ENCODE measurements at places on chromosomes 3 and 15. TPM values are rescaled to one million over a fixed set of nuclear protein-coding genes. Genes with fewer than 3 reads are reported as not detected.

DNA sequence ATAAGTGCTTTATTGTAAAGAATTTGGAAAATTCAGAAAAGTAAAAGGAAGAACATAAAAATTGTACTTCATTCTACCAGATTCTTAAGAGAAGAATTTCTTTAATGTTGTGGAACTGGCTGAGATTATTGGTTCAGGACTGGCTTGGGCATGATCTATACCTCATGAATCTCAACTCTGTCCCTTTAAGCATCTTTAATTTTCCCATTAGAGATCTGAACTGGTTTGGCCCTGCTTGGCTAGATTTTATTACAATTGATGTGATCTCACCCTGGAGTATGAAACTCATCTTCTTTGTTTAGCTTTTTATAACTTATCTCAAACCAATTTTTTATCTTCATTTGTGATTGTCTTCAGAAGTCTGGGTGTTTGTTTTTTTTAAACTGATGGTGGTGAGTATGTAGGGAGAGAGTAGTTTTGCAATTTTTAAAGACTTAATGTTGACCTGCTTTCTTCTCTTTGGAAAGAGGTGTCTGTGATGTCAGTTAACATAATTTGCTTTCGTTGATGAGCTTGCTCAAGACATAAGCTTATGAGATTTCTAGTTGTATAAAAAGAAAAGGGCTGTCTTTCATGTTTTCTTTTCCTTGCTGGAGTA, 61.9 kb downstream of the ZNF609 start:
- DNase-seq = no peak
- no peak overlapping the region for H3K4me3 ChIP-seq

The LRRC31 gene
- not detected for total RNA-seq

GRCh38 chr15:37135225-37135624, 34.9 kb upstream of the MEIS2 start:
- H3K27ac ChIP-seq = no peak overlapping the region
- no peaks in the 10 kb centered on the region for H3K4me1 ChIP-seq
- no peak for DNase-seq

The GPR27 gene
- 1.2 TPM for total RNA-seq

The COPB2 gene
- total RNA-seq = 92.2 TPM

DNA sequence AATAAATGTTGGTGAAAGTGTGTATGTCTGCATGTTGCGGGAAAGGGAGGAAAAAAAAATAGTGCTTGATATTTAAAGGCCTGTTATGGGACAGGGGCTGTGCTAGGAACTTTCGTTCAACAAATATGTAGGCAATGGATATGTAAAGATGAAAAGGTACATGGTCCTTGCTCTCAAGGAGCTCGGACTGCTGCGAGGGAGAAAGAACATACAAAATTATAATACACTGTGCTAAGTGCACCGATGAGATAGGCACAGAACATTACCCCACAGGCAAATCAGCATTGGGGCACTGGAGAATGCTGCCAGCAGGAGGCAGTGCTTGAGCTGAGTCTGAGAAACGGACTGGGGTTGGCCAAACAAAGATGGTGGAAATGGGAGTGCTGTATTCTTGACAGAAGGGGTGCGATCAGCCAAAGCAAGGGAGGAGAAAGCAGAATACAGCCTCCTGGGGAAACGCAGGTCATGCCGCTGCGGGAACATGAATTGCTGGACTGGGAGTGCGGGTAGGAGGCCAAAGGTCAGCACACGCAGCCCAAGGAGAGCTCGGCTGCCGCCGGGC, 649 bp downstream of the C15orf40 start:
- peak overlapping the region; percentile 98 for H3K4me3 ChIP-seq
- H3K36me3 ChIP-seq = peaks cover 26% of the 10 kb centered on the region
- peak; percentile 87 for DNase-seq
- H3K27me3 ChIP-seq = no peaks in the 10 kb centered on the region
- H3K4me1 ChIP-seq = peaks cover 47% of the 10 kb centered on the region
- H3K27ac ChIP-seq = peak overlapping the region; percentile 95

GRCh38 chr3:126781889-126782491, 78.0 kb downstream of the CHCHD6 start:
- H3K4me3 ChIP-seq = no peak overlapping the region
- peaks cover 8% of the 10 kb centered on the region for H3K4me1 ChIP-seq
- no peak overlapping the region for H3K27ac ChIP-seq
- no peaks in the 10 kb centered on the region for H3K27me3 ChIP-seq
- no peak for DNase-seq
- no peaks in the 10 kb centered on the region for H3K36me3 ChIP-seq

DNA sequence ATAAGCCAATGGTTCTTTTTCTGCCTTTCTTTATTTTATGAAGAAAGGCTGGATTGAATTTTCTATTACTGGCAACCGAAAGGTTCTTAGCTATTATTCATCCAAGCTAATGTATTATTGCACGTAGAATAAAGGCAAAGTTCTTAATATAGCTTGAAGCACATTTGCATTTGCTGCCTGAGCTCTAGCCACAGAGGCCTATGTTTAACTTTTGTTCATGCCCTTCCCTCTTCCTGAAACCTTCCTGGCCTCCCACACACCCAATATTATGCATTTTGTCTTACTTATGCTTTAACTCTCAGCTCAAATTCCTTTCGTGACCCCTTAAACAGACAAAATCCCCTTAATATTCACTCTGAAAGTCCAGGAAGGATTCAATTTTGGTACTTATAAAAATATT, 71.0 kb upstream of the ZNF280D start:
- H3K36me3 ChIP-seq = peaks cover 2% of the 10 kb centered on the region
- no peak overlapping the region for H3K4me3 ChIP-seq
- peaks cover 10% of the 10 kb centered on the region for H3K27me3 ChIP-seq
- peaks cover 4% of the 10 kb centered on the region for H3K4me1 ChIP-seq
- DNase-seq = no peak

The FBXL2 gene
- not detected for total RNA-seq

The CLDN18 gene
- total RNA-seq = not detected

- peaks cover 15% of the 10 kb centered on the region for H3K27me3 ChIP-seq
- H3K4me1 ChIP-seq = no peaks in the 10 kb centered on the region
- no peaks in the 10 kb centered on the region for H3K36me3 ChIP-seq
- no peak overlapping the region for H3K4me3 ChIP-seq
Measured at GRCh38 chr3:124424396-124424795, 305.9 kb upstream of the UMPS start.

The CHRFAM7A gene
- not detected for total RNA-seq

All from activated CD4-positive, alpha-beta T cell treated with anti-CD3 and anti-CD28 coated beads, Interleukin-2, amount 10 ng/mL, durations not matched to agents 7 days and 5 days (primary cell).